ENCODE measurements at places on chromosomes 4 and X.

DNA sequence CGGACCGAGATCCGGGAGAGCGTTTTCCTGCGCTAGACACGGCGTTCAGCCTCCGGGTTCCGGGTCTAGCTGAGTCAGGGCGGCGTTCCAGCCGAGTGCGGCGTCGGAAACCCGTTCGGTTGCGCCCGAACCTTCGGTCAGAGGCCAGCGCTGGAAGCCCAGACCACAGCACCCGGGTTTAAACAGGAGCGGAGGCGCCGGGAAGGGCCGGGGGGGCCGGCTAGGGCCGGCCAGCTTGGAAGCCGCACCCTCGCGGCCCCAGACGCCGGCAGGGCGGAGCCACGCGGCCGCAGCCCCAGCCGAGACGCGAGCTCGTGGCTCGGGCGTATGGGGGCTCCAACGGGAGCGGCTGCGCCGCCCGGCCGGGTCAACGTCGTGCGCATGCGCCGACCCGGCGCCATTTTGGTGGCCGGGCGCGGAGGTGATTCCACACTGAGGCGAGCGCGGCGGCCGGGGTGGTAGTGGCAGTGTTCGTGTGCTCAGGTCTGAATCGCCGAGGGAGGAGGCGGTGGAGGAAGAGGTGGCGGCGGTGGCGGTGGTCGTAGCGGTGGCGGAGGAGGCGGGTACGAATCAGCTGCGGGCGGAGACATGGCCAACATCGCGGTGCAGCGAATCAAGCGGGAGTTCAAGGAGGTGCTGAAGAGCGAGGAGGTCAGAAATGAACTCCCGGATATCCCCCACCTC, at the start of gene UBE2K:
Gene UBE2K, plus strand, starts transcription at position 397 of the 684 bp plus-strand sequence. Its CDS starts 192 bp downstream, at position 589.
- no peaks in the 10 kb centered on the region for H3K27me3 ChIP-seq
- no peaks in the 10 kb centered on the region for H3K36me3 ChIP-seq
- peak; percentile 96 for DNase-seq
- H3K4me1 ChIP-seq: peaks cover 19% of the 10 kb centered on the region

- H3K36me3 ChIP-seq: no peaks in the 10 kb centered on the region
- no peaks in the 10 kb centered on the region for H3K27me3 ChIP-seq
- no peak for DNase-seq
- no peak overlapping the region for H3K4me3 ChIP-seq
- no peak overlapping the region for H3K27ac ChIP-seq
Observed at GRCh38 chr4:152691761-152692160, 12.0 kb upstream of the TMEM154 start.

DNA sequence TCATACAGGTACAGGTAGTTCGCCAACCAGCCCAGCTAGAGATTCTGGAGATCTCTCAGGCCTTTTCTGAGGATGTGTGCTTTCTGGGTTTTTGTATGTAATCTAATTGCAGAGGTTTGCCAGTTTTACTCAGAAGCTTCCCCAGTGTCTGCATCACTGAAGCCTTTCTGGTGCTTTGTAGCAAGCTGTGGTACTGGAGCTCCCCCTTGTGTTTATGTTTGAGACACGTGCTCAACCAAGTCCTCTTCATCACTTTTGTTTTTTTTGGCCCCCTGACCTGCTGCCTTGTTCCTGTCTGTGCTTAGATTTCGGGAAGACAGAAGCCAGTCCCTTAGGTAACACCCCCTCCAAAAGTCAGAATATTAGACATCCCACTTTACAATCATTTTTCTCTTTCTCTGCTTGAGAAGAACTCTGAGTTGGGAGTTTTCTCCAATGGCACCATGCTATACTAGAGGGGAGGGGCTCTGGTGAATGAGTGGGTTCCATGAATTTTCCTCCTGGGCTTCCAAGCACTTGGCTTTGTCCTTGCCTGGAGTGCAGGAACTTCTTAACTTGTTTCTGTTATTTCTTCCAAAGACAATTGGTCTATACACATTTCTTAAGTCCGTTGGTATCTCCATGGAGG, 128.4 kb upstream of the TBC1D9 start:
- no peak overlapping the region for H3K27ac ChIP-seq
- H3K27me3 ChIP-seq: no peaks in the 10 kb centered on the region
- H3K36me3 ChIP-seq: no peaks in the 10 kb centered on the region
- peak; percentile 89 for DNase-seq

DNA sequence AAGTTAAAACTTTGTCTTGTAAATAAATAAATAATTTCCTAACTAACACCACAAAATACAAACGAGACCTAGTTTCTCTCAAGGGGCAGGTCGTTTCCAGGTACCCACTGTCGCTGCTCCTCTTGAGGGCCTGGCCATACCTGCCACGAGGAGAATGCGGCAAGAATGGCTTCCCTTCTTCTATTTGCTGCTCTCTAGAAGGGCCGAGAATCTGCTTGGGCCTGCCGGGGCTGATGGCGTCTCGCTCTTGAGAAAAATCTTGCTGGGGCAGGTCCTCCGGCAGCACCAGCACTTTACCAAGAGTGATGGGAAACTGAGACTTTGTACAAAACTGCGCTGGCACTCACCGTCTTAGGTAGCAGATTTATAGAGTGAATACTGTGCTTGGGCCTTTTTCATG, 31.5 kb downstream of the CYLC1 start:
- no peaks in the 10 kb centered on the region for H3K27me3 ChIP-seq
- no peak overlapping the region for H3K4me3 ChIP-seq
- H3K36me3 ChIP-seq: no peaks in the 10 kb centered on the region
- no peak for DNase-seq
- peaks cover 5% of the 10 kb centered on the region for H3K4me1 ChIP-seq

DNA sequence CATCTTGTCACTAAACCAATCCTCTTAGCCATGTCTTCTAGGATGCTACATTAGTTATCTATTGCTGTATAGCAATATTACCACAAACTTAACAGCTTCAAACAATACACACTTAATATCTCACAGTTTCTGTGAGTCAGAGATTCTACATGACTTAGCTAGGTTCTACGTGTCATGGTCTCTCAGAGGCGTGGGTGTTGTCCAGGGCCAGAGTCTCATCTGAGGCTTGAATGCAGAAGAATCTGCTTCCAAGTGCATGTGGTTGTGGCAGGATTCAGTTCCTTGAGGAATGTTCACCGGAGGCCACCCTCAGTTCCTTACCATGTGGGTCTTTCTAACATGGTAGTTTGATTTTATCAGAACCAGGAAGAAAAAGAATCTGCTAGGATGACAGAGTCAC, 26.4 kb downstream of the PPP1R2C start:
- no peaks in the 10 kb centered on the region for H3K4me1 ChIP-seq
- DNase-seq: no peak
- no peaks in the 10 kb centered on the region for H3K36me3 ChIP-seq
- H3K27me3 ChIP-seq: no peaks in the 10 kb centered on the region
- no peak overlapping the region for H3K27ac ChIP-seq
- H3K4me3 ChIP-seq: no peak overlapping the region

All from neural progenitor cell (in vitro differentiated cells).